ENCODE measurements at places on chromosomes 16 and 17.
A peak's percentile ranks its signal among the peaks of the same experiment; 100 is the strongest.

- no peak overlapping the region for H3K4me3 ChIP-seq
- DNase-seq, result no peak
- no peaks in the 10 kb centered on the region for H3K27me3 ChIP-seq
- peaks cover 46% of the 10 kb centered on the region for H3K36me3 ChIP-seq
- no peaks in the 10 kb centered on the region for H3K4me1 ChIP-seq
These were observed 48.1 kb upstream of the GOSR1 start for GRCh38 chr17:30429155-30429554.

- H3K36me3 ChIP-seq, result peaks cover 3% of the 10 kb centered on the region
- peaks cover 2% of the 10 kb centered on the region for H3K4me1 ChIP-seq
- H3K27ac ChIP-seq, result no peak overlapping the region
- no peak overlapping the region for H3K4me3 ChIP-seq
These were observed 90.6 kb upstream of the CDH5 start for GRCh38 chr16:66275775-66276428.

DNA sequence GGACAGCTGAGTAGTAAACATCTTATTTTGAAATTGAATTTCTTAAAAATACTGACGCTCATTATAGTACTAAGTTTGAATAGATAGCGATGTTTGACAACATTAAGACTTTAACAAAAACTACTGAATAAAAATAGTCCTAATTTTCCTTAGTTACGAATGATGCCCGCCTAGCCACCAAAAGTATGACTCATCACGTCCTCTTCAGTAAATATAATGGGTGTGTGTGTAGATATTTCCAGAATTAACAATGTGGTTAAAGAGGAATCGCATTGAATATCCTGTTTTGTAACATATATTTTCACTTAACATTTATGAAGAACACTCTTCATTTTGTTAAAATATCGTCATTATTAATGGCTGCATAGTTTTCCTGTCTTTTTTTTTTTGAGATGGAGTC, 187.6 kb downstream of the MYO1D start:
- H3K27me3 ChIP-seq, result no peaks in the 10 kb centered on the region
- no peak overlapping the region for H3K27ac ChIP-seq
- H3K4me1 ChIP-seq, result no peaks in the 10 kb centered on the region
- DNase-seq, result no peak

DNA sequence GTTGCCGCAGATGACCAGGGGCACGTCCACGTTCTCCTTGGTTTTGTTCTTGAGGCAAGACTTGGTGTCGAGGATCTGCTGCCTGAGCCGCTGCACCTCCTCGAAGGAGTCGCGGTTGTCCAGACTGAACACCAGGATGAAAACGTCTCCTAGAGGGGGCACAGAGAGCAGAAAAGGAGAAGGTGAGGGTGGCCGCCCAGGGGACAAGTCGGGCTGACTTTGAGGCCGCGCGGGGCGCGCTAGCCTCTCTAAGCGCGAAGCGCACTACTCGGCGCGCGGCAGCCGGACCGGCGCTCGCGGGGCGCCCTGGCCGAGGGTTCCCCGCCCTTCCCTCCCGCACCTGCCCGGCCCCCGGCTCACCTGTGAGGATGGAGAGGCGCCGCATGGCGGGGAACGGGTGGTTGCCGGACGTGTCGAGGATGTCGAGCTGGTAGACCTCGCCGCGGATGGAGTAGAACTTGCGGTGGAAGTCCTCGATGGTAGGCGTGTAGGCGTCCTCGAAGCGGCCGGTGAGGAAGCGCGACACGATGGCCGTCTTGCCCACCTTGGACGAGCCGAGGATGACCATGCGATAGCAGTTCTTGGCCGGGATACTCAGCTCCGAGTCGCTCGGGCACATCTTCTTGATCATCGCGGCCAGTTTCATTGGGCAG, 533 bp downstream of the RASD1 start:
- peak; percentile 32 for DNase-seq
- peaks cover 7% of the 10 kb centered on the region for H3K36me3 ChIP-seq
- peaks cover 19% of the 10 kb centered on the region for H3K4me1 ChIP-seq
- peak overlapping the region; percentile 1 for H3K27ac ChIP-seq

- H3K36me3 ChIP-seq, result peaks cover 12% of the 10 kb centered on the region
- peak; percentile 53 for DNase-seq
- H3K27ac ChIP-seq, result no peak overlapping the region
- peaks cover 38% of the 10 kb centered on the region for H3K4me1 ChIP-seq
- peaks cover 38% of the 10 kb centered on the region for H3K27me3 ChIP-seq
- H3K4me3 ChIP-seq, result no peak overlapping the region
These were observed 117.4 kb downstream of the IRF8 start for GRCh38 chr16:86016201-86016965.

DNA sequence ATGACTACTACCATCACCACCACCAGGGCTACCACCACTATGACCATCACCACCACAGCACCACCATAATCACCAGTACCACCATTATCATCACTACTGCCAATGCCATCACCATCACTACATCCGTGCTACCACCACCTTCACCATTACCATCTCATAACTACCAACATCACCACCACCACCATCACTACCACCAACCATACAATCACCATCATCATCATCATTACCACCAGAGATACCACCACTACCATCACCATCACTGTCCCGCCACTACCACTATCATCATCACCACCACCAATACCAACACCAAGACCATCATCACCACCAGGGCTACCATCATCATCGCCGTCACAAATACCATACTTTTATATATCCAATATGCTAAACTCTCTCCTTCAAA, 369.6 kb upstream of the DYNLRB2 start:
- no peak overlapping the region for H3K27ac ChIP-seq
- H3K36me3 ChIP-seq, result no peaks in the 10 kb centered on the region
- no peaks in the 10 kb centered on the region for H3K27me3 ChIP-seq
